ENCODE measurements at places on chromosomes 13 and 19. TPM values are rescaled to one million over a fixed set of nuclear protein-coding genes. Genes with fewer than 3 reads are reported as not detected.

Gene ADM5
- total RNA-seq, result 0.47 TPM

Gene ZNF628
- 0.69 TPM for total RNA-seq

Gene ZNF534
- total RNA-seq, result 0.17 TPM

Gene CACNA1A
- total RNA-seq, result 25.3 TPM

Gene ZNF724
- total RNA-seq, result 1.4 TPM

Gene SPRED3
- total RNA-seq, result 2.0 TPM

Gene ZNF837
- total RNA-seq, result 2.0 TPM

Gene ZNF737
- total RNA-seq, result 7.0 TPM

Gene ZNF358
- total RNA-seq, result 9.5 TPM

Gene EHD2
- total RNA-seq, result 160 TPM

Gene VSTM2B
- total RNA-seq, result not detected

Gene FBL
- total RNA-seq, result 258 TPM

Gene SHISA7
- not detected for total RNA-seq

Gene PLIN5
- total RNA-seq, result not detected

Gene PEPD
- 88.9 TPM for total RNA-seq

Gene ACP7
- total RNA-seq, result 0.17 TPM

Gene HCST
- 3.2 TPM for total RNA-seq

Gene GPR183
- total RNA-seq, result not detected

Gene OR7A5
- not detected for total RNA-seq

Gene NXNL1
- total RNA-seq, result not detected

Gene IL11
- total RNA-seq, result 0.94 TPM

Gene PCDH17
- total RNA-seq, result 0.16 TPM

Gene CFAP97D2
- total RNA-seq, result not detected

Gene PLIN3
- total RNA-seq, result 286 TPM

Gene CABP5
- total RNA-seq, result not detected

Gene PLIN4
- total RNA-seq, result 0.43 TPM

Gene CLEC11A
- total RNA-seq, result 21.3 TPM

Gene WDR88
- total RNA-seq, result 0.17 TPM

Gene NALCN
- 0.95 TPM for total RNA-seq

Gene TMEM86B
- 1.5 TPM for total RNA-seq

Gene C3
- total RNA-seq, result 10.6 TPM

Gene JSRP1
- not detected for total RNA-seq

Gene PSG7
- not detected for total RNA-seq

Gene ZNF541
- not detected for total RNA-seq

Gene CBARP
- 0.86 TPM for total RNA-seq

Gene PODNL1
- total RNA-seq, result 1.0 TPM

Gene HCN2
- total RNA-seq, result 1.5 TPM

Gene ARL11
- not detected for total RNA-seq

Gene GPATCH1
- total RNA-seq, result 5.7 TPM

Gene CPB2
- not detected for total RNA-seq

Gene CSNK1A1L
- not detected for total RNA-seq

Gene PLPP2
- 11.1 TPM for total RNA-seq

Gene ZNF229
- 18.0 TPM for total RNA-seq

Gene ZNF677
- 17.3 TPM for total RNA-seq

Gene ZNF490
- total RNA-seq, result 7.4 TPM

Gene DCT
- total RNA-seq, result 0.09 TPM

Gene ATP4A
- total RNA-seq, result not detected

Gene MYO1F
- total RNA-seq, result 0.47 TPM

Gene KCTD15
- 38.6 TPM for total RNA-seq

Gene ZNF382
- total RNA-seq, result 3.5 TPM

Gene SYNGR4
- not detected for total RNA-seq

Gene LYPD5
- 1.9 TPM for total RNA-seq

Gene NLRP5
- not detected for total RNA-seq

Gene CYP4F8
- total RNA-seq, result under 0.01 TPM

Gene OR10H1
- total RNA-seq, result not detected

Gene MISP3
- 0.34 TPM for total RNA-seq
